ENCODE measurements at places on chromosomes 7 and 10.

DNA sequence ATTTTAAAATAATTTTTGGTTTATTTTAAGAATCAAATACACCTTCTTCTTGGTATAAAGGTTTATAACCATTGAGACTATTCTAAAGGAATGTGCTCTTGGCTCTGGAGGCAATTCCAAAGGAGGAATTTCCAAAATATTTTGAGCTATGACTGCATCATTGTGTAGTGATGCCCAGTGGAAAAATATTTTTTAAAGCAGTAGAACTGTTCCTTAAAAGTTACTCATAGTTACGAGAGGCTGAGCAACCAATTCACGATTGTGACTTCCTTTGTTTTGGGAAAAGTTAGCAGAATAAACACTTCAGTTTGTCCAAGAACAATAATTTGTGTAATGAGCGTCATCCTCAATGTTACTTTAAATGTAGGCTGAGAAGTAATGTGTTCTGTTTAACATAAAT, 233.6 kb downstream of the BAMBI start:
- no peak for DNase-seq

DNA sequence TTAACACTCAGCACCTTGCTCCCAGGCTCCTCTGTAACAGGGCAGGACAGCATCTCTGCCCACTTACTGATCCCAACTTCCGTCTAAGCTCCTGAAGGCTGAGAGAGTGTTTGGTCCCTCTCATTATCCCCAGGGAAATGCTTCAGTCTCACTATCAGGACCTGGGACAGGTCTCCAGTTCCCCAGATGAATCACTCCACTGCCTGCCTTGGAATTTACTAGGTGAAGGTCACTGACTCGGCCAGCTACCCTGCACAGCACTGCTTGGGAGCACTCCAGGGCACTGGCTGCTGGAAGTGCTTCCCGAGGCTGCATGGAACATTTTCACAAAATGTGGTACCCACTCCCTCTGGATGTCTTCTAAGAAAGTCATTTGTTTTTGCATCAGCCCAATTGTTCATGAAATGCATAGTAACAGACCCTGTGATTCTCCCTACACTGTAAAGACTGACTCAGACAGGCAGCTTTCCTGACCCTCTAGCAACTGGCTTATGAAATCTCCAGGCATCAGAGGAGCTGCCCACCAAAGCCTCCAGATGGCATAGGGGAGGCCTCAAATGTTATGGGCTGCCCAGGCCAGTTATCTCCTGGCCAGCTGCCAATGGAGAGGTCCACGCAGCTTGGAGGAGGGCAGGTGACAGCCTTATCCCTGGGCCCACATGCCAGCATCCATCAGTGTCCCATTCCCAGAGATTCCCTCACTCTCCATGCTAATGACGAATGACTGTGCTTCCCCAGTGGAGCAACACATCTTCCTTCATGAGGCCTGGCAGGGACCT, 89.1 kb downstream of the GFRA1 start:
- DNase-seq, result no peak

DNA sequence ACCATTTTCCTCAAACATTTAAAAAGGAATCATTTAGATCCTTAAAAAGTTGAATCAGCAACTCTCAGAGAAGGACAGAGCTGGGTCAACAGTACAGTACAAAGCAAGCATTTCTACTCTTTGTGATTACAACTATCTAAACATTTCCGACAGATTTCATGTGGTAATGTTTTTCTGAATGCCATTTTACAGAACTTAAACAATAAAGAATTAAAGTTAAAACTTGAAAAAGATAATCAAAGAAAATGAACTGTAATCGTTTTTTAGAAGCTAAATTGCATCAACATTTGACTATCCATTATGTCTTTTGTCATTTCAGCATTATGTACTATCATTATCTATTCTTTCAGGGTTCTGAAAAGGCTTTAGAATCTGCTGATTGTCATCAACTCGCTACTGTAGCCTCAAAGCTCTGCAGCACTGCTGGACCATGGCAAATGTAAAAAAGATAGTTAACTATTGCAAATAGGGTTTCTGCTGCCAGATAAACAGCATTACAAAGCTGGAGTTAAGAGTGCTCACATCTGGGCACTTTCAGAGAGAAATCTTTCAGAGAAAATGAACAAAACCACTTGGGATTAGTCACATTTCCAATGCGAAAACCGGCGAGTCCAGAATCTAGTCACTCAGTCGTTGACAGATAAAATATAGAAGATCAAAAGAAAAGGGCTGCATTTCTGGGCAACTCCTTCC, 160.4 kb upstream of the LAMB4 start:
- DNase-seq, result no peak

DNA sequence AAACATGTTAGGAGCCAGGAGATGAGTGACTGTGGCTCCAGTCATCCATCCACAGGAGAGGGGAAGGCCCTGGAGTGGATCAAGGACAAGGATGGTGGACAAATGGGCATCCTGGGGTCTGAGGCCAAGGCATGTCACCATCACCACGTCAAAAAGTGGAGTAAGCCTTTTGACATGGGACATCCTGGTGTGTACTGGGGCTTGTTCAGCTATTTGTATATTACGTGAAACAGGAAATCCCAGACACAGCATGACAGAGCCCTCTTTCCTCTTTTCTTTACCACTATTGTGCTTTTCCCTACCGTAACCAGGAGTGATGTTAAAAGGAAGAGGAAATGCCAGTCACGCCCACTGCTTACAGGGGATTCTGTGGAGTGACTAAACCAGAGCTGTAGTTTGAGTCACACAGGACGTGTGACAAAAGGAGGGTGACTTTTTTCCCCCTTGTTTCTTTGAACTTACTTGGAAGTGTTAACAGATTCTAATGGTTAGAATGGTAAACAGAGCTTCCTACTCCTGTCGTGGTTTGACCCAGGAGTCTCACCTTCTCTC, 15.4 kb downstream of the ACSL5 start:
- no peak for DNase-seq

DNA sequence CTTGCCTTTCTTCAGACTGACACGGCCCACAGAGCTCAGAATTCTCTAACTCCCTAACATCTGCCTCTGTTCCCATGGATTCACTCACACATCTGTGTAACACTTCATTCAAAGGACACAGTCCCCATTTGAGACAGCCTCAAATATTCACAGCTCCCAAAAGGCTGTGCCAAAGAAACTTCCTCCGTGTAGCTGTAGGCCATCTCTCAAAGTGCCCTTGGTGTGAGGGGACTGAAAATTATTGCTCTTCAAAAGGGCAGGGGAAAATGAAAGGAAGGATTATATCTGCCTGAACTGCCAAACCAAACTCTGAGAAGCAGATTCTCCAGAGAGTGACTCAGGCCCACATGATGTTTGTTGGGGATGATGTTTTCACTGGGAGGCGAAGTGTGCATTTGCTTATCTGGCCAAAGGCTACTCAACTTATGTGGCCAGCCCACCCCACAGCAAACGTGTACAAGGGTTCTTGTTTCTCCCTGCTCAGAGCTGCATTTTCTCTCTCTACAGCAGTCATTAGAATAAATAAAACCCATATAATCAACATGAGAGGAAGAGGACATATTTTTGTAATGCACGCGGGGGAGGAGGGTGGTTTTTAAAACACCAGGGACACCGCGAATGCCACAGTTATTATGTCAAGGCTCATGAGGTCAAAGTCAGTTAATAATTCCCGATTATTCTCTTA, 302.4 kb upstream of the NFE2L3 start:
- DNase-seq, result no peak

GRCh38 chr7:44284216-44284615, 41.2 kb downstream of the CAMK2B start:
- peak; percentile 80 for DNase-seq

DNA sequence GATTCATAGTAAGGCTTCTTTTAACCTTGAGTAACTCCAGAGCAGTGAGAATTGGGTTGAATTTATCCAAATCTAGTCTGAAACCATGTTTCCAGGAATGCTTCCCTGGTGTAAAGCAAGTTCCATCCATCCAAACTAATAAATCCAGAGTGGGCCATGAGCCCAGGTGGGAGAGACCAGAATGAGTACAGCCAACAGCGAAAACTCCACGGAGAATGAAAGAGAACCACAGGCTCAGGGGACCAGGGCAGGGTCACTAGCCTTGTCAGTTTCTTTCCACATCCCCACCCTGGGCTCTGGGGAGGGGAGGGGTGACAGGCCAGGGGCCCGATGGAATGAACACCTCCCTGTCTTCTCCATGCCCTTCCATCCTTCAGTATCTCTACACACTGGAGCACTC, 180.1 kb downstream of the NEURL1 start:
- DNase-seq, result no peak

GRCh38 chr10:96846395-96846794, 14.3 kb downstream of the LCOR start:
- DNase-seq, result no peak

GRCh38 chr10:64959116-64959515, 1437.9 kb downstream of the REEP3 start:
- DNase-seq, result no peak

- peak; percentile 47 for DNase-seq
Observed at GRCh38 chr7:5694221-5694754, 87.2 kb downstream of the RNF216 start.

DNA sequence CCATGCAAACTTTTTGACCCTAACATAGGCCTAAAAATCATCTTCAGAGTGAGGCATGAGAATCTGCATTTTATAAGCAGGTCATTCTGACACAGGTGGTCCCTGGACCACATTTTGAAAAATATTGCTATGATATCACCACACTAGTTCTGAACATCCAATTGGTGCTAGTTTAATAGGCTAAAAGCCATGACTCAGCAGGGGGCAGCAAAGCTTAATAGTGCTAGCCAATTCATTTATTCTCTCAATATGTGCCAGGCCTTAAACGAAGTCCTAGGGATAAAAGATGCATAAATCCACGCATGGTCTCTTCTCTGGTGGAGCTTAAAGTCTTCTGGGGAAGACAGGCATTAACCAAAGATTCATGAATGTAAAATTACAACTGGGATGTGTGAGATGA, 10.2 kb upstream of the SLC25A28 start:
- DNase-seq, result no peak

- no peak for DNase-seq
Observed at GRCh38 chr7:101411508-101411874, 48.8 kb downstream of the COL26A1 start.

DNA sequence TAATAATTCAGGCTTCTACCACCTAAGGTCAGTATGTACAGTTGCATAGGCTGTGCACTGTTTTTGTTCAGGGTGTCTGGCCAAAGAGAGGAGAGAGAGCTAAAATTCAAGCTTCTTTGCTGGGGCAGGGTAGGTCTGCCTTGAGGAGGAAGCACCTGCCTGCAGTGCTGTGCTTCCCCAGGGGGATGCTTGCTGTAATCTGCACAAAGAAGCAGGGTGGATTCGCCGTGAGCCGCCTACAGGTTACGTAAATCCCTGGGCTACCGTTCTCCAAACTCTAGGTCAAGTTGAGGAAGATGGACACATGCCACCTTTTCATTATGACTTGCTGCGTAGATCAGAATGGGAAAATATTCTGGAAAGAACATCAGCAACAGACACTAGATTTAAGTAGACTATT, 543.3 kb downstream of the TNS3 start:
- DNase-seq, result no peak

DNA sequence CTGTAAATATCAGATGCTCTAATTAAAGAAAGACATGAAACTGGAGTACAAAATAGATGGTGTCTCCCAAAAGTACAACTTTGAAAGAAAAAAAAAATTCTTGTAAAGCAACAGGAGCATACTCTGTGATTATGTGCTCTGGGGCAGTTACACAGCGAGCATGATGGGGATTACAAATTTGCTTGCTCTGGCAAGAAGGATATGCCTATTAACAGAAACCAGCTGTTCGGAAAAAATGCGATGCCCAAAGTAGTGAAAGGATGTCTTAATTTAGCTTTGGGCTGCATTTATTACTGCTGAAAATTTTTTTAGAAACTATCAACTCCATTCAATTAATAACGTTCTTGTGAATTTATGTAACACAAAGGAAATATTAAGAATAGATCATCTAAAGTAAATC, 256.9 kb upstream of the TPK1 start:
- DNase-seq, result no peak

GRCh38 chr10:89327803-89328441, at the start of gene IFIT3:
IFIT3 (plus strand) TSS chr10:89327997; CDS start chr10:89328074, 77 bp downstream.
- no peak for DNase-seq

GRCh38 chr10:44393051-44393630, 8.2 kb upstream of the CXCL12 start:
- no peak for DNase-seq

DNA sequence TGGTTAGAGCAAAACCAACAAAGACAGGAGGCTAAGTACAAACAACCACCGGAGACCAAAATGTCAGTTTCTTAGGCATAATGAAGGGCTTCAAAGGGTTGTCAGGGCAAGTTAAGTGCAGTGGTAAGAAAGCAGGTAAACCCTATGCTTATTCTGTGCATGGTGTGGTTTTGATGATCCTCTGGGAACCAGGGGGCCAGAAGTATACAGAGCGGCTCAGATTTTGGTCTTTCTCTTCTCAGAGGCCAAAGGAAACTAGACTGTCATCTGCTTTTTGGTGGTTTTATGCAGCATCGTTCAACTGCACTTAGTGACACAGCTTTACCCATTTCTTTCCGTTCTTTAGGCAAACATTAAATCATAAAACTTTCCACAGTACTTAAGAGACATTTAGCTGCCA, 332.7 kb upstream of the CELF2 start:
- DNase-seq, result no peak

GRCh38 chr10:96368971-96369370, 10.2 kb upstream of the OPALIN start:
- DNase-seq, result peak; percentile 80

DNA sequence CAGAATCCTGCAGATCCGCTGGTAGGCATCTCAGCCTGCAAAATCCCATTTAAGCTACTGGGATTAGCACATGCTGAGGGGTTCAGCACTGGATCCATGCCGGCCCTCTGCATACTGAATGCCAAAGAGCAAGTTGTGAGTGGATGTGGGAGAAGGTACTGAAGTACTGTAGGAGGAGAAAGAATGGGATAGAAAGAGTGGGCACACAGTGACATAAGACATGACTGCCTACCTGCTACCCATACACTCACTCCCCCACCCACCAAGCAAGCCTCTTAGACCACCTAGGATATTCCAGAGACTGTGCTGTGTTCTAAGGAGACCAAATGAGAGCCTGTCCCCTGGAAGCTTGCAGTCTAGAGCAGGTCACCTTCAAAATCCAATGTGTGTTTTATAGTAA, 215.9 kb downstream of the FRMD4A start:
- DNase-seq, result no peak

DNA sequence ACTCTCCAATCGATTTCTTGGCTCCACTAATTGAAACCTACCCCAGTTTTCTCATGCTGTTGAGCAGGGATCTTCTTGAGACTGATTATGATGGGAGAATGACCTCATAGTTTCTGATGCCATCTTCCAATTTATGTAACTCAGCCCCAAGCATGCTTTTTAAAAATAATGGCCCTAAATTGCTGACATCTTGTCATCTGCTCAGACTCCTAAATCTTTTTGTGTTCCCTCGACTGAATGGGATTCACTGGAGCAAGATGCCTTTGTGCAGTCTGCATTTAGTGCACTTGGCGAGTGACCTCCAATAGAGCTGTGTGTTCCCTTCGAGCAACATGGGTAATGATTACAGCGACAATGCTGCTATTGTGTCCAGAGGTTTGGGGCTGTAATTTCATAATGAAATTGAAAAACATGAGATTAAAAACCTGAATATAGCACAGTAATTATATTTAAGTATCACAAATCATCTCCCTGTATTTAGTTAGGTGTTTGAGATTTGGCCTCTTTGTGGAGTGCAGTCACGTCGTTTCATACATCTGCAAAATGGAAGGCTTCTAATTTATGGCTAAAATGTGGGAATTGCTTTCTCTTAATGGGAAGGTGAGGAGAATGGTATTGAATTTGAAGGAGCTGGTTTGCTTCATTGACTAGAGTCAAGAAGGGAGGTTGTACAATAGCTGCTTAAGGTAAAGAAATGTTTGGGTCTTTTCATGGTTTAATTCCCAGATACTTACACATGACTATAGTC, 192.9 kb downstream of the AUTS2 start:
- no peak for DNase-seq
